ENCODE measurements at places on chromosomes 4 and X. TPM values are rescaled to one million over a fixed set of nuclear protein-coding genes. Genes with fewer than 3 reads are reported as not detected.

Gene RAB9A
- 18.4 TPM for polyA plus RNA-seq

Gene UBE2K
- polyA plus RNA-seq, result 18.2 TPM

Gene UTP14A
- polyA plus RNA-seq, result 9.0 TPM

Gene ADAMTS3
- polyA plus RNA-seq, result 0.11 TPM

Gene C4orf36
- 0.65 TPM for polyA plus RNA-seq

Gene DAPP1
- 0.09 TPM for polyA plus RNA-seq

Gene PDE5A
- 19.3 TPM for polyA plus RNA-seq

Gene FOXO4
- 8.5 TPM for polyA plus RNA-seq

Gene KLHL13
- 1.1 TPM for polyA plus RNA-seq

Gene CT47B1
- not detected for polyA plus RNA-seq

Gene TRIM75
- not detected for polyA plus RNA-seq

Gene ITGB1BP2
- polyA plus RNA-seq, result 2.0 TPM

Gene PGRMC1
- polyA plus RNA-seq, result 50.2 TPM

Gene UCHL1
- polyA plus RNA-seq, result 50.8 TPM

Gene ATP8A1
- 11.2 TPM for polyA plus RNA-seq

Gene CLIC2
- polyA plus RNA-seq, result 3.3 TPM
